Lung (tissue), 17 donors: ENCODE measurements at places on chromosomes 12 and 14. TPM values are rescaled to one million over a fixed set of nuclear protein-coding genes. Genes with fewer than 3 reads are reported as not detected.

The NPAS3 gene
- 0.20 TPM for polyA plus RNA-seq

The PLA2G1B gene
- 24.4 TPM for polyA plus RNA-seq

The MRPL51 gene
- 103 TPM for polyA plus RNA-seq

The SIRT4 gene
- 2.2 TPM for polyA plus RNA-seq

The SERPINA10 gene
- not detected for polyA plus RNA-seq

The IFNG-AS1 gene
- not detected for polyA plus RNA-seq

The SPTB gene
- 1.2 TPM for polyA plus RNA-seq

The RNF10 gene
- polyA plus RNA-seq, result 112 TPM

The CCDC177 gene
- polyA plus RNA-seq, result not detected

The MLXIP gene
- 30.5 TPM for polyA plus RNA-seq

The CCDC60 gene
- polyA plus RNA-seq, result 2.3 TPM

The SLC17A8 gene
- 0.06 TPM for polyA plus RNA-seq

The PTGES3 gene
- polyA plus RNA-seq, result 88.6 TPM

The IGFBP6 gene
- polyA plus RNA-seq, result 75.0 TPM

The TTC9 gene
- 4.3 TPM for polyA plus RNA-seq

The GALC gene
- 29.4 TPM for polyA plus RNA-seq

The PPP1R1A gene
- 0.73 TPM for polyA plus RNA-seq

The PRH2 gene
- polyA plus RNA-seq, result 0.31 TPM

The ACACB gene
- polyA plus RNA-seq, result 14.5 TPM

The IGF1 gene
- 11.4 TPM for polyA plus RNA-seq

The LRP1 gene
- 52.6 TPM for polyA plus RNA-seq

The REP15 gene
- polyA plus RNA-seq, result 1.5 TPM

The CCDC175 gene
- 0.06 TPM for polyA plus RNA-seq

The CLEC7A gene
- polyA plus RNA-seq, result 18.4 TPM

The MPHOSPH9 gene
- 5.0 TPM for polyA plus RNA-seq

The CRIP1 gene
- polyA plus RNA-seq, result 465 TPM
